ENCODE measurements at places on chromosomes 6 and 20. TPM values are rescaled to one million over a fixed set of nuclear protein-coding genes. Genes with fewer than 3 reads are reported as not detected.
A peak's percentile ranks its signal among the peaks of the same experiment; 100 is the strongest.

Gene ADAM33
- total RNA-seq = 14.8 TPM

Gene RHAG
- total RNA-seq = not detected

Gene PYGB
- total RNA-seq = 52.0 TPM

Gene VWA7
- total RNA-seq = 1.5 TPM

Gene ROS1
- 2.2 TPM for total RNA-seq

DNA sequence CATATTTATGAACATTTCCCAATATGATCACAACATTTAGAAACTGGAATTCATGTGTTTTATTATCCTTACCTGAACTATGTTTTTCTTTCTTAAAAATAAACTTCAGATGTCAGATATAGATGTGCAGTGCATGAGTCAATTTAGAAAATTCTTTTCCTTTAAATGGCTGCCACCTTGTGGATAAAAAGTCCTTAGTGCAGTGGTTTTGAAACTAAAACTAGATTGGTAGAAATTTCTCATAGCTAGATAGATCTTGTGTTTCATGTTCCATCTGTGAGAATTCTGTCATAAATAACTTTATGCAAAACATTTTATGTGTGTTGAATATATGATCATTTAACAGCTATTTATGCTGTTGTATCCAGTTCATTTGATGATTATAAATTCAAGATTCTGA is 134.9 kb downstream of the KLHL32 start:
- DNase-seq = peak; percentile 56
- H3K27me3 ChIP-seq = no peaks in the 10 kb centered on the region
- H3K36me3 ChIP-seq = no peaks in the 10 kb centered on the region
- H3K27ac ChIP-seq = no peak overlapping the region
- no peak overlapping the region for H3K4me3 ChIP-seq

- no peaks in the 10 kb centered on the region for H3K27me3 ChIP-seq
- DNase-seq = no peak
- no peak overlapping the region for H3K27ac ChIP-seq
- no peak overlapping the region for H3K4me3 ChIP-seq
Measured at GRCh38 chr6:25056130-25056529, 120.4 kb upstream of the RIPOR2 start.

GRCh38 chr6:53322188-53323029 is 26.3 kb downstream of the ELOVL5 start:
- no peak for DNase-seq
- H3K27ac ChIP-seq = peak overlapping the region; percentile 41
- H3K4me1 ChIP-seq = peaks cover 25% of the 10 kb centered on the region

GRCh38 chr20:57999465-58000111 is 228.9 kb downstream of the ANKRD60 start:
- no peak overlapping the region for H3K4me3 ChIP-seq
- H3K36me3 ChIP-seq = no peaks in the 10 kb centered on the region
- DNase-seq = no peak
- H3K4me1 ChIP-seq = no peaks in the 10 kb centered on the region
- no peak overlapping the region for H3K27ac ChIP-seq
- no peaks in the 10 kb centered on the region for H3K27me3 ChIP-seq

DNA sequence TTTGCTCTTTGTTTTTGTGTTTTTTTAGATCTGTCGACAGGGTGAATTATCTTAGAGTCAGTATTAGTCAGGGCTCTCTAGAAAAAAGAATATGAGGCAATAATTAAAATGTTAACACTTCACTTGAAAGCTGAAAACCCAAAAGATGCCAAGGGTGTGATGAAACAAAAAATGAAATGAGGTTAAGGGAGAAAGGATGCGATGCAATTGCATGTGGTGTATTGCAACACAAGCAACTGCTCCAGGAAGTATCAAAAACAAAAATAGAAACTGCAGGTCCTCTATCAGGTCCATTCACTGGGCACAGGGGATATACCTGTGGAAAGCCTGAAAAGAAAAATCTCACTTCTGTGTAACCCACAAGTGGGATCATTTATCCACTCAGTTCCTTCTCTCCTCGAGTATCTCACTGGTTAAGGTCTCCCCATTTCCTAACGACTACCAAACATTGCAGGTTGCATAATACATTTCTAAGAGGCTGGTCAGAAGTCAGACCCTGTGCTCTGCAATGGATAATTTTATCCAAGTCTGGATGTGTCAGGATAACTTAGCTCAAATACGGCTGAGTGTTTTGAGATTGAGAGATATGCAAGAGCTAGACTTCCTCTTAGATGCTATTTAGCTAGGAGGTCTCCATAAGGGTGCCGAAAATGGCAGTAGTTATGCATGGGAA is 257.7 kb upstream of the GJE1 start:
- H3K36me3 ChIP-seq = no peaks in the 10 kb centered on the region
- no peaks in the 10 kb centered on the region for H3K27me3 ChIP-seq
- no peak overlapping the region for H3K4me3 ChIP-seq
- H3K27ac ChIP-seq = no peak overlapping the region

GRCh38 chr20:16216227-16216913 is 356.9 kb downstream of the KIF16B start:
- H3K4me3 ChIP-seq = no peak overlapping the region
- H3K4me1 ChIP-seq = peaks cover 4% of the 10 kb centered on the region
- H3K27me3 ChIP-seq = no peaks in the 10 kb centered on the region

DNA sequence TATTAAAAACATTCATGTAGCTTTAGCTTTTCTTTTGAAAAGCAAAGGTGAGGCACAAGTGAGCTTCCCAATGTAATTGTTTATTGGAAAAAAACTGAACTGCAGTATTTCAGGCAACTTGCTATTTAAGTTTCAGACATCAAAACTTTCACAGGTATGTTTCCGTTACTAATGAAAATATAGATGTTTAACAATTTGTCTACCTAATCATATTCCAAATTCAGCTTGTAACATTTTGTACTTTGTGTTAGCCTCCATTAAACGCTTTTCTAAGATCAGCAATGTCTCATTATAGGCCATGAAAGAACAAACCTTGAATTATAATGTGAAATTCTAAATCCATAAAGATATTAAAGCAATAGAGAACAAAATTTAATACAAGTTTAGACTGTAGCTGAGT is 69.5 kb downstream of the AHI1 start:
- no peaks in the 10 kb centered on the region for H3K4me1 ChIP-seq
- no peak overlapping the region for H3K4me3 ChIP-seq
- H3K27ac ChIP-seq = no peak overlapping the region
- H3K27me3 ChIP-seq = no peaks in the 10 kb centered on the region

GRCh38 chr20:31565699-31566318 is 39.3 kb upstream of the ID1 start:
- no peaks in the 10 kb centered on the region for H3K36me3 ChIP-seq
- peak overlapping the region; percentile 98 for H3K27ac ChIP-seq
- DNase-seq = no peak
- no peak overlapping the region for H3K4me3 ChIP-seq
- H3K27me3 ChIP-seq = no peaks in the 10 kb centered on the region

DNA sequence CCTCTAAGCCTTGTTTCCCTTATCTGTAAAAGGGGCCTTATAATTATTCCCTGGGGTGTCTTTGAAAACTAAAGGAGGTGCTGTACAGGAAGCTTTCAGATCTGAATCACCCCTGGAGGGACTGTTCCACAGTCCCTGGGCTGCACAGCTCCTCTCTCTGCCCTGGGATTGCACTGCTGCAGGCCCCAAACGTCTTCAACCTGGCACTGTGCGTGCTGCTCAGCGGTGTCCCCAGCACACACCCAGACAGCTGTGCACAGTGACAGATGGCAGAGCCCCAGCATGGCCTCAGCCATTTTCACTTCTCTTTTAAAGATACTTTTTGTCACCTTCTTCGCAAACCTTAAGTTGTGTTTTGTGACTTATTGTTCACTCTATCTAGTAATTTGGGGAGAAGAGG is 50.7 kb upstream of the INSM1 start:
- DNase-seq = no peak
- no peak overlapping the region for H3K27ac ChIP-seq
- H3K4me3 ChIP-seq = no peak overlapping the region
- no peaks in the 10 kb centered on the region for H3K27me3 ChIP-seq
- no peaks in the 10 kb centered on the region for H3K36me3 ChIP-seq

DNA sequence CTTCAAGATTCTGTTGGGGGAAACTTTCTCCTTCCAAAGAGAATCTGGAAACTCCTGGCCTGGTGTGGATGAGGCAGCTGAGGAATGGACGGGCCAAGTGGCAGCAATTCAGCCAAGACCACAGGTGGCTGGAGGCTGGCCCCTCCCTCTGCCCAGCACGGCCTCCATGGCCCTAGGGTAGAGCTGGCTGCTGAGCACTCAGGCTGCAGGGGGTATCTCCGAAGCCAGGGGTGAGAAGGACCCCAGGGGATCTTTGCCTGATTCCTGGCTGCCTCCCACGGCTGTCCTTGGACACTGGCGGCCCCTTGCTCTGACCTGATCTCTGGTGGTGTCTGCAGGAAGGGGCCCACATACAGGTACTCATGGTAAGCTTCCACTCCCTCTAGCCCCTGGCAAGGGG is 39.0 kb downstream of the GRM4 start:
- no peaks in the 10 kb centered on the region for H3K27me3 ChIP-seq
- H3K4me3 ChIP-seq = no peak overlapping the region
- H3K27ac ChIP-seq = no peak overlapping the region
- H3K36me3 ChIP-seq = no peaks in the 10 kb centered on the region
- DNase-seq = no peak

DNA sequence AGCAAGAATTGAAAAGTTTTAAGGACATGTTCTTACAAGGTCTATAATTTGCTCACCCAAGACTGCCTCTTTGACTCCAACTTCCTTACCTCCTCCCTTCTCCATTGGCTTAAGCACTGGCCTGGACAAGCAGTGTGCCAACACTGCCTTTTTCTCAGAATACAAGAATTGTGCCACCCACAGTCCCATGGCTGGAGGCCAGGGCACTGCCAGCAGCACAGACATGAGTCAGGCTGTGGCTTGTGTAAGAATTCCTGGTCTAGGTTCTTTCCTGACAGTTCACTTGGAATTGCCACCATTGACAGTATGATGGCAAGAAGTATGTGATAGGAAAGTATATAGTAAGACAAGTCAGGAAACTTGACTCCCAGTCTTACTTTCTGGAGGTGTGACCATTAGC is 202.7 kb upstream of the MARCKS start:
- H3K27ac ChIP-seq = no peak overlapping the region
- no peak for DNase-seq
- no peak overlapping the region for H3K4me3 ChIP-seq

- H3K36me3 ChIP-seq = no peaks in the 10 kb centered on the region
- H3K4me1 ChIP-seq = no peaks in the 10 kb centered on the region
- H3K27ac ChIP-seq = no peak overlapping the region
- no peak overlapping the region for H3K4me3 ChIP-seq
- no peaks in the 10 kb centered on the region for H3K27me3 ChIP-seq
Measured at GRCh38 chr6:16313732-16314131, 75.3 kb downstream of the GMPR start.

GRCh38 chr6:151070631-151071051 is 169.1 kb upstream of the AKAP12 start:
- H3K27me3 ChIP-seq = no peaks in the 10 kb centered on the region
- no peak for DNase-seq

Measured in hepatocyte (in vitro differentiated cells).